Lung microvascular endothelial cell (primary cell): ENCODE measurements at places on chromosomes 5 and 9. TPM values are rescaled to one million over a fixed set of nuclear protein-coding genes. Genes with fewer than 3 reads are reported as not detected.

FABP6 gene
- total RNA-seq = not detected in 2 replicates

SIT1 gene
- not detected in 2 replicates for total RNA-seq

CCDC187 gene
- not detected in 2 replicates for total RNA-seq

S100Z gene
- total RNA-seq = not detected in 2 replicates

PPP1R26 gene
- total RNA-seq = 8.3 and 9.7 TPM in 2 replicates

TUSC1 gene
- total RNA-seq = 7.0 and 9.1 TPM in 2 replicates

LTC4S gene
- 0.44 and 0.79 TPM in 2 replicates for total RNA-seq

PFN3 gene
- total RNA-seq = not detected in 2 replicates

CTXN3 gene
- not detected in 2 replicates for total RNA-seq

SMIM33 gene
- under 0.01 TPM in 1 of 2 replicates, not detected in the other for total RNA-seq

GBGT1 gene
- total RNA-seq = 19.4 and 27.8 TPM in 2 replicates

ORM2 gene
- total RNA-seq = not detected in 2 replicates
